NCI-H2081 treated with DMSO at 0.1 percent for 48 hours (cell line): ENCODE measurements at places on chromosomes 4 and X.

DNA sequence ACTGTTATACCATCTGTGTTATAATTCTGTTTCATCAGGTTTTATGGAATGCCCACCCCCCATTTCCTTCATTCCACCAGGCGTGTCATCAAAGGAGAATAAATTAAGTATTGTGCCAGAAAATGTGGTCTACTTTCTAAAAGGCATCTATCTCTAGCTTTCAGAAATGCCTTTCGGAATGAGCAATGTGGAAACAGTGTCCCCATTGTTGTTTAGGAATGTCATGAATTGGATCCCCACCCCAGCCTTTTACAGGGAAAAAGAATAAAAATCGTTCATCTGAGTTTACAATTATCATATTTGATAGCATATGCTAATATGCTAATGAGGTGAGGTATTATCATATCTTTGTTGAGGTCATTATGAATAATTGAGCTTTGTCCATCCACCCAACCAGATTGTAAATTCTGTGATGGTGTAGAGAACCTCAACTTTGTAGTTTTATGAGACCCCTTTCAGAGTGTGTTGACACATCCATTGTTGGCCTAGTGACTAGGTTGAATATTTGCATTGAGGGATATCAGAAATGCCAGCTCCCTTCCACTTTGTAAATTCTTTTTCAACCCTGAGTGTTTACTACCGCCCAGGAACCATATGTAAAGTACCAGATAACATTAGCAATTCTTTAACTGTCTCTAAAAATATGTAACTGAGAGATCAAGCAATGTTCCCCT is 56.2 kb upstream of the CCDC160 start:
- no peak for DNase-seq

DNA sequence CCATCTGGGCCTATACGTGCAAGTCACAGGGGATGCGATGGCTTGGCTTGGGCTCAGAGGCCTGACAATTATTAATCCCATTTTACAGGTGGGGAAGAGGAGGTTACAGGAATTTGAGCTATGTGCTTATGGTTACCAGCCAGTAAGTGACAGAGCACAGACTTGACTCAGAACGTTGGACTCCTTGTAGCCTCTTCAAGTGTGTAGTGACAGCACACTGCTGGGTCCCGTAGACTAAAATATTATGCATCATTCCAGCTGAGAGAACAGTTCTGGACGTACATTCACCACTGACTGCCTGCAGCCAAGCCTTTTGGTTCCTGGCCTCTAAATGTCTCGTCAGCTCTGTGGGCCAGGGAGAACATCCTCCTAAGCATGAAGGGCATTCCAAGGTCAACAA is 314.5 kb downstream of the GPAT3 start:
- no peak for DNase-seq

DNA sequence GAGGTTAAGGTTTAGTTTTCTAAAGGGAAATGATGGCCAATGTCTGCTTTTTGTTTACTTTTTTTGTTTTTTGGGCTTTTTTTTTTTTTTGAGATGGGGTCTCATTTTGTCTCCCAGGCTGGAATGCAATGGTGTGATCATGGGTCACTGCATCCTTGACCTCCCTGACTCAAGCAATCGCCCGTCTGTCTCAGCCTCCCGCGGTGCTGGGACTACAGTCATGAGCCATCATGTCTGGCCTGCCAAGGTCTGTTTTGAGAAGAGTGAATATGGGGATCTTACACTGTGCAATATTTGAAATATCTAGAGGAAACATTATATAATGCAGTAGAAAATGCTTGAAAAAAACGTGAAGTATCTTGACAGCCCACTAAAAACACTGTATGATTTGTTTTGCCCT is 162.5 kb downstream of the GASK1B start:
- no peak for DNase-seq

- DNase-seq: no peak
Observed at GRCh38 chrX:1421433-1422134, 29.7 kb upstream of the SLC25A6 start.

GRCh38 chr4:110033355-110034025 is 120.8 kb downstream of the EGF start:
- DNase-seq: no peak

GRCh38 chr4:92091335-92091734 is 212.4 kb upstream of the GRID2 start:
- DNase-seq: no peak

DNA sequence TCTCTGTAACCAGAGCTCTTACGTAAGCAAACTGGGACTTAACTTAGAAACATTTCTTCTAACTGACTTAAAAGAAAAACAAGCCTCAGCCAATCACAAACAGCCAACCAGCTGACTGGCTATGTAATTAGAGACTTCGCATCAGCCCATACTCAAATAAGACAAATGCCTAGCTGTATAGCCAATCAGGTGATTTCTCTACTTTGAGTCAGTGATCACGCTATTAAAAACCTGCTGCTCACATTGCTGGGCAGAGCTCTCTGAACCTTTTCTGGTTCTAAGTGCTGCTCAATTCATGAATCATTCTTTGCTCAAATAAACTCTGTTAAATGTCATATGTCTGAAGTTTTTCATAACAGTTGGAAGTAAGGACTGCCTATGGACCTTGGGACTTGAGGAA is 9.9 kb upstream of the SMIM10L2A start:
- no peak for DNase-seq

DNA sequence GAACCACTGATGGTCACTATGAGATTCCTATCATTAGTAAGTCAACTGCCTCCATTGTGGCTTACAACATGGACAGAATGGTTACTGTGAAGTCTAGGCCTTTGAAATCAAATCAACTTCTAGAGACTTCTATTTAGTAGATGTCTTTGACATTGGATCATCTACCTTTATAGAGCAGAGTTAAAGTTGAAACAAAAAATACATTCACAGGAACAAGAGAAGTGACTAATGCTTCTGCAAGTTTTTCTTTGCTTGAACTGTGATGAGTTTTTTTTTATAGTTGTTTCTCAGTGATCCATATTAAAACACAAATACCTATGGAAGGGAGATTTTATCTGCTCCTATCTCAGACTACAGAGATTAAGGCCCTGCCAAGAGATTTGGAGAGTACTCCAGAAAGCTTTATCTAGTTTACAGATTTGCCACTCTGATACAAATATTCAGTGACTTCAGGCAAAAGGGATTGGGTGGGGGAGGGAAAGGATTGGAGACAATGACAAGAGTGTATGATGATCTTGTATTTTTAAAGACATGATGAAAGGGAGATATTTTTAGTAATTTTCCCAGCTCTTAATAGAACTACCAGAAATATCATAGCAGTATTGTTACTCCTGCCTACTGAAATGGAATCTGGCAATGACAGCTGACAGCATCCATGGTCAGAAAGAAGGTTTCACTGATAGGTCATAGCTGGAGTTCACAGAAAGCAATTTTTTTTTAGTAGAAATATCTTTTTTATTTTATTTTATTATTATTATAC is 16.0 kb upstream of the EPGN start:
- DNase-seq: no peak

GRCh38 chrX:22634083-22634482 is 361.4 kb downstream of the CBLL2 start:
- no peak for DNase-seq

GRCh38 chrX:26470941-26471340 is 255.0 kb downstream of the MAGEB5 start:
- no peak for DNase-seq

DNA sequence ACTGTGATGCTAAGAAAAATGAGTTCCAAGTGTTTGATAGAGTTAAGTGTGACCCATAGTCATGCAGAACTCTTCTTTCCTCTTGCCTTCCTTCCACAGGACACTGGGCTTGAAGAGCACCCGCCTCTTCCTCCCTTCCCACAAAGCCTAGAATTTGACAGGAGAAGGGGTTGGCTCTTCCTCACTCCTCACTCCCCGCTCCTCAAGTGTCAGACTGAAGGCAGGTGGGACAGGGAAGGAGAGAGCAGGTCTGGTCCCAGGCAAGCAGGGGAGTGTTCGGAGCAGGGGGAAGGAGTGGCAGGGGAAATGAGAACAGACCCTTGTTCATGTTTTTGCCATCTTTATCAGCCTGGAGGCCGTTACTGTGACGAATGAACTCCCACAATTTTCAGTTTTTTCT is 10.7 kb downstream of the MAGED2 start:
- DNase-seq: no peak

DNA sequence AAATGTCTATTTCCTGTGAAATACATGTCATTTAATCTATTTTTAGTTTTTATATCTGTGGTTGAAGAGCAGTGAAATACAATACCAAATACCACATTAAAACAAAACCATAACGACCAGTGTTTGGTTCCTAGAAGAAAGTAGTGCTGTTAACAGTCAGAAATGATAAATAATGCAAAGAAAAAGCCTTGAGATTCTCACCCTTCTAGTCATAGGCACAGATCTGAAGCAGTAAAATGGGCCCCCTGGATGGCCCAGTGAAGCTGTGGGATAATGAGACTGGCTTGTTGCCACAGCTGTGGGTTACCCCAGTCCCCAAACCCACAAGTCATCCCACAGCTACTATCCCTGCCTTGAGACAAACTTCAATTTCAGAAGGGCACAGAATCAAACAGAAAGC is 137.3 kb upstream of the RPL34 start:
- DNase-seq: no peak

DNA sequence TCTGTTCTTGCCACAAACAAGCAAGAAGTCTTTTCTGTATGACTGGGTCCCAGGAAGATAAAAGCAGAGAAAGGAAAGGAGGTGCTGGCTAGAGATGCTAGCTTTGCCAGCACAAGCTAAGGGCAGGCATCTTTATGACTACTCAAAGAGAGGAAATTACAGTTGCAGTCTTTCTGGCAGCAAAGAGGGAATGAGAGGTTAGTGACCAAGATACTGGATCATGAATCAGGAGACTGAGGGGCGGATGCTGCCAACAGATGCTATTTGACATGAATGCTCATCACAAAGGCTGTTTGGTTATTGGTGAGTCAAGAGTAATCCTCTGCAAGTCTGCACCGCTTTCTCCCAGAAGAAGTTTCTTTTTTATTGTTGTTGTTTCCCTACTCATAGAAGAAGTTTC is 5.5 kb upstream of the XIAP start:
- no peak for DNase-seq

DNA sequence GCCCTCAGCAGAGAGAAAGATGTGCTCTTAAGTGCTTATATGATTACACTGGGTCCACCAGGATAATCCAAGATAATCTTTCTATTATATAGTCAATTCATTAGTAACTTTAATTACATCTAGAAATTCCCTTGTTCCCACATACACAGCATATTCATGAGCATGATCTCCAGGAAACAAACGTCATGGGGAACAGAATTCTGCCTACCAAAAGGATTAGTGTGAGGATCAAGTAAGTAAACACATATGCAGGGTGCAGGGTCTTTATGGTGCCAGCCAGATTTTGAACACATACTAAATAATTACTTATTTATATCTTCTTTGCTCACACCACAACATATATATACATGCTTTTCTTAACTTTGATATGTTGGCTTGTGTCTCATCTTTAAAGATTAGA is 169.1 kb downstream of the KCTD8 start:
- DNase-seq: no peak

DNA sequence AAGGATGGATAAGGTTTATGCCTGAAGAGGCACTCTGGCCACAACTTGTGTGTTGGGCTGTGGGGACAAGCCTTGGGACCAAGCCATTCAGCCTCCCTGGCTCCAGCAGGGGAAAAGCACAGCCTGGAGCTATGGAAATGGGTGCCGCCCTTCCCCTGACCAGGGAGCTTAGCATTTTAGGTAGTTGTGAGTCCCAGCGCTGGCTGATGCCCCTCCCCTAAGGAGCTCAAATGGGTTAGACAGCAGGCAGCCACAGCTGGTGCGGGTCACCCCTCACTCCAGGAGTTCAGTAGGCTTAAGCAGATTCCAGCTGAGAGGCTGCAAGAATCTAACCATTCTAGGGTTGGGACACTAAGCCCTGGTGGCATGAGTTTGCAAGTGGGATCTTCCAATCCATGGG is 172.9 kb downstream of the KCNIP4 start:
- DNase-seq: no peak
